ENCODE measurements at places on chromosomes 4 and X.
A peak's percentile ranks its signal among the peaks of the same experiment; 100 is the strongest.

DNA sequence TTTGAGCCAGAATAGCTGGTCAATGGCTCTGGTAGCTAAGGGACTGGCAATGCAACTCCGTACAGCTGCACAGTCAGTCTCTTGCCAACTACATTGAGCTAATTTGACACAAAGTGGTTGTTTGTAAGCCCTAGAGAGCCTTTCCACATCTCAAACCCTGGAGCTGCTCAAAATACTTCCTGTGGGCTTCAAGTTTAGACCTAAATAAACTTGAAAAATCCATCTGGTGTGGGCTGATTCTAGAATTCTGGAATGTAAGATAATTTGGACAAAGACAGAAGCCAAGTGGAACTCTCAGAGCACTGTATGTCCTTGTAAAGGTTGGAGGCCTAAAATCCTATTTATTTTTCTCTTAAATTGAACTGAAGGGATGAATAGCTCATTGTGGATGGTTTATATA, 380.8 kb downstream of the SPRY1 start:
- no peaks in the 10 kb centered on the region for H3K4me1 ChIP-seq
- H3K36me3 ChIP-seq = no peaks in the 10 kb centered on the region
- no peak for DNase-seq
- no peak overlapping the region for H3K4me3 ChIP-seq

GRCh38 chr4:40309250-40309774, 25.8 kb upstream of the CHRNA9 start:
- peaks cover 59% of the 10 kb centered on the region for H3K4me1 ChIP-seq
- no peaks in the 10 kb centered on the region for H3K36me3 ChIP-seq
- no peaks in the 10 kb centered on the region for H3K27me3 ChIP-seq
- DNase-seq = peak; percentile 74
- H3K27ac ChIP-seq = no peak overlapping the region

- H3K27me3 ChIP-seq = no peaks in the 10 kb centered on the region
- no peak overlapping the region for H3K4me3 ChIP-seq
- H3K27ac ChIP-seq = no peak overlapping the region
- no peaks in the 10 kb centered on the region for H3K36me3 ChIP-seq
- no peak for DNase-seq
- H3K4me1 ChIP-seq = peaks cover 2% of the 10 kb centered on the region
Measured at GRCh38 chr4:74431113-74431826, 13.7 kb upstream of the AREG start.

- no peak overlapping the region for H3K27ac ChIP-seq
- H3K4me1 ChIP-seq = no peaks in the 10 kb centered on the region
- H3K27me3 ChIP-seq = no peaks in the 10 kb centered on the region
- H3K36me3 ChIP-seq = no peaks in the 10 kb centered on the region
Measured at GRCh38 chrX:100194082-100194775, 215.8 kb downstream of the PCDH19 start.

DNA sequence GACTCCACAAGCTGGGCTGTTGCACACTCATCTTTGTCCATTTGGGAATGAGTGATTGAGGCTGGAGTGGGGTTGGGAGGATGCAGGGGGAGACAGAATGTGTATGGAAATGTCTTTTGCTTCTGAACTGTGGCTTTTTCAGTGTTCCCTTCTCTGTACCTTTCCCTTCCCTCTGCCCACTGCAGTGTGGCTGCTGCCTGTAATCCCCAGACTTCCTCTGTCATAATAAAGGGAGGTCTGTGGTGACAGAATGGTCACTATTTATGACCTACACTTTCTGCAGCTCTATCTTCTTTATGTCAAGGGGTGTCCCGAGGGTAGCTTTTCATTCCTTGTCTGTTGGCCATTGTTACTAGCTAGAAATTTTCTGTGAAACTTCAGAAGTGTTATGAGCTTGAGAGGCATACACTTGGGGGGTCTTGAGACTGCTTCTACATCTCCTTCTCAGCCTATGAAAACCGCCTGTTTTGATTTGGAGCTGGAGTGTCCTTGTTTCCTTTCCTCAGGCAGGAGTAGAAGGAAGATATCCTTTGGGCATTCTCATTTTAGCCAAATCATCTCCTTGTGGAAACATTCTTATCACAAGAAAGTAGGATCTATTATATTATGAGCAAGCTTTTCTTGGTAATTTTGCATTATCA, 63.0 kb downstream of the ANK2 start:
- no peak for DNase-seq
- no peaks in the 10 kb centered on the region for H3K36me3 ChIP-seq

GRCh38 chr4:117135634-117136354, 50.4 kb upstream of the TRAM1L1 start:
- H3K4me1 ChIP-seq = no peaks in the 10 kb centered on the region
- no peak overlapping the region for H3K4me3 ChIP-seq
- H3K36me3 ChIP-seq = no peaks in the 10 kb centered on the region

DNA sequence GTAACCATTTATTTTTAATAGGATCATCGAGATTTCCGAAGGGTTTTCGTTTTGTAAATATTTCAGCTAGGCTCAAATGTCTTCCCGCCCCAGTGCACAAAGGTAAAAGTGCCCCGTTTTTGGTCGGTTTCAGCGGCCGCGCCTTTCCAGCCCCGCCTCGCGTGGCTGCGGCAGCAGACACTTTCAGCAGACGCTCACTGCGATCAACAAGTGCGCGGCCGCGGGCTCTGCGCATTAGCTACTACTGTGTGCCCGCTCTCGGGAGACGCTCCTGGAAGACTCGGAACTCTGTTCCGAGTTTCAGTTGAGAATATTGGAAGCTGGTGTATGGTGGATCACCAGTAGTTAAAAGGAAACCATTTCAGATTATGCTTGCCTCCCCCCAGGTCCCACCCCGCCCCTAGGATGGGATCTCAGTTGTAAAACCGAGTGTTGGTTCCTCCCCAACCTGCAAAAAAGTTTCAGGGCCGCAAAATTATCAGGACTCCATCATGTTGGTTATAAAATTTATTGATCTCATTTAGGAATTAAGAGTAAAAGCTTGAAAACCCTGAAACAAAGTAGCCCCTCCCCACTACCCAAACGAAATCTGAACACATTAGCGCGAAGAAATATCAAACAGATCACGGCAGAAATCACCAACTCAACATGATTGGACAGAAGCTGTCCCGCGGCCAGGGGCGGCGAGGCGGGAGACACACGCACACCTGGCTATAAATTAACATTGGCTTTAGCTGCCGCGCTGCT, 2.2 kb downstream of the SOX3 start:
- H3K4me3 ChIP-seq = no peak overlapping the region
- no peaks in the 10 kb centered on the region for H3K4me1 ChIP-seq
- H3K27ac ChIP-seq = no peak overlapping the region

GRCh38 chrX:111123125-111123524, 27.1 kb downstream of the PAK3 start:
- H3K27me3 ChIP-seq = no peaks in the 10 kb centered on the region
- H3K4me3 ChIP-seq = peak overlapping the region; percentile 26
- H3K4me1 ChIP-seq = no peaks in the 10 kb centered on the region
- DNase-seq = no peak
- no peak overlapping the region for H3K27ac ChIP-seq

DNA sequence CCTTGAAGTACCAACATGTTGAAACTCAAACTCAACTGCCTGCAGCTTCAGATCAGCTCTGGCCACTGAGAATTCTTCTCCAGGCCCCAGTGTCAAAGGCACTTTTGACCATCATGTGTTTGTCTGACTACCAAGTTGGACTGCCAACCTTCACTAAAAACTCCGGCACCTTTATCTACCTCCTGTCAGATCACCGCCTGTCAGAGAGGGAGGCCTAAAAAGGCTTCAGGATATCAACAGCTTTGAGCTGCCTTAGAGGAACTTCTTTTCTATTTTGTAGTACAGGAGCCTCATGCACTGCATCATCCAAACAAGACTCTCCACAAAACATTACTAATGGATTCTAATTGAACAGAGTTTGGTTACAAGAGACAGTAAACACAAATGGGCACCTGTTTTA, 2.8 kb downstream of the ACSL1 start:
- H3K27me3 ChIP-seq = no peaks in the 10 kb centered on the region
- no peaks in the 10 kb centered on the region for H3K36me3 ChIP-seq
- no peak for DNase-seq
- H3K27ac ChIP-seq = no peak overlapping the region

DNA sequence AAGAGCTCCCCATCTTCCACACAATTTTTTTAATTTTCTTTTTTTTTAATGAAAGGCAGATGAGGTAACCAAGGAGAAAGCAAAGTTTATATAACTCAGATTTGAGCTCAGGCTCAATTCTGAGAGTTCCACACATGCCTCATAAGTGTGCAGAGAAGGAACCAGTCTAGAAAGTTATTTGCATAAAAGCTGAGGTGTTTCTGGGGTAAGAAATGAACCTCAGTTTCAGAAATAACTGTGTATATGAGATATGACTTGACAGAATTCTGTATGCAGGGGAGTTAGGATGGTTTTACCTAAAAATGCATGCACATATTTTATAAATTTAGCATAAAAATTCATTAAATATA, 51.3 kb downstream of the DTHD1 start:
- H3K27ac ChIP-seq = no peak overlapping the region
- H3K4me1 ChIP-seq = peaks cover 26% of the 10 kb centered on the region
- DNase-seq = no peak
- no peaks in the 10 kb centered on the region for H3K27me3 ChIP-seq
- no peaks in the 10 kb centered on the region for H3K36me3 ChIP-seq
- H3K4me3 ChIP-seq = no peak overlapping the region

- no peak overlapping the region for H3K27ac ChIP-seq
- no peaks in the 10 kb centered on the region for H3K27me3 ChIP-seq
- no peak for DNase-seq
- no peak overlapping the region for H3K4me3 ChIP-seq
- H3K4me1 ChIP-seq = no peaks in the 10 kb centered on the region
Measured at GRCh38 chrX:108165383-108166111, 74.0 kb downstream of the ATG4A start.

DNA sequence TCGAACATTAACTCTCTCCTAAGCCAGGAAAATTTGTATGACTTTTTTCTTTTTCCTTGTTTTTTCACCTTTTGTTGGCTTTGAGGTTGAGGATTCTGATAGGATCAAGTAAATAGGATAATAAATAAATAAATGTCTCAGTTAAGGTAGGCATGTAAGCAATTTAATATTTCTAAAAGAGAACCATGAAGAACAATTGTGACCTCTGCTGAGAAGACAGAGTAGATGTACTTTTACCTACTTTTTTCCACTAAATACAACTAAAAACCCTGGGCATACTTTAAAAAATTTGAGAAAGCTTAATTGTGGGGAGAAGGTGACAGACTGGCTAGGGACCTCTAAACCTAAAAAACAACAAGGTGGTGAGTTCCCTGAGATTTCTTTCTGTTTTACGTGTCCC, 31.6 kb upstream of the CLNK start:
- H3K4me1 ChIP-seq = no peaks in the 10 kb centered on the region
- no peak overlapping the region for H3K27ac ChIP-seq
- DNase-seq = no peak
- H3K4me3 ChIP-seq = no peak overlapping the region
- H3K36me3 ChIP-seq = no peaks in the 10 kb centered on the region

DNA sequence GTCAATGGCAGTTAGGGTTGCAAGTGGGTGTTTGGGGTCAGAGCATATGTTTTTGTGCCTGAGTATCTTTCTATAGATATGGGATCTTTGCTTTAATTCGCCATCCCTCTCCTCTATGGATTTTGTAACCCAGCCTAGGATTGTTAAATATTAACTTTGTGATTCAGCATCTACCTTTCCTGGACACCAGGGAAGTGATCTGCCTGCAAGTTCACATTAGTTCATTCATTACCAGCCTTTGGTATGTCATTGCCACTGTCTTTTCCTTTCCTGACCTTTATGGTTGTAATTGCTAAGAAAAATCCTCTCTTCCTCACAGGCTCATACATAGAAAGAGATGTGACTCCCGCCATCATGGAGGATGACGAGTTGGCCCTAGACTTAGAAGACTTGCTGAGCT, 73.8 kb downstream of the KIT start:
- H3K4me3 ChIP-seq = no peak overlapping the region
- no peaks in the 10 kb centered on the region for H3K4me1 ChIP-seq
- H3K27ac ChIP-seq = no peak overlapping the region
- no peak for DNase-seq
- H3K36me3 ChIP-seq = no peaks in the 10 kb centered on the region

- H3K4me1 ChIP-seq = no peaks in the 10 kb centered on the region
- H3K36me3 ChIP-seq = no peaks in the 10 kb centered on the region
- no peak overlapping the region for H3K27ac ChIP-seq
- H3K27me3 ChIP-seq = no peaks in the 10 kb centered on the region
- DNase-seq = no peak
Measured at GRCh38 chrX:50049228-50049627, 126.8 kb downstream of the CLCN5 start.

DNA sequence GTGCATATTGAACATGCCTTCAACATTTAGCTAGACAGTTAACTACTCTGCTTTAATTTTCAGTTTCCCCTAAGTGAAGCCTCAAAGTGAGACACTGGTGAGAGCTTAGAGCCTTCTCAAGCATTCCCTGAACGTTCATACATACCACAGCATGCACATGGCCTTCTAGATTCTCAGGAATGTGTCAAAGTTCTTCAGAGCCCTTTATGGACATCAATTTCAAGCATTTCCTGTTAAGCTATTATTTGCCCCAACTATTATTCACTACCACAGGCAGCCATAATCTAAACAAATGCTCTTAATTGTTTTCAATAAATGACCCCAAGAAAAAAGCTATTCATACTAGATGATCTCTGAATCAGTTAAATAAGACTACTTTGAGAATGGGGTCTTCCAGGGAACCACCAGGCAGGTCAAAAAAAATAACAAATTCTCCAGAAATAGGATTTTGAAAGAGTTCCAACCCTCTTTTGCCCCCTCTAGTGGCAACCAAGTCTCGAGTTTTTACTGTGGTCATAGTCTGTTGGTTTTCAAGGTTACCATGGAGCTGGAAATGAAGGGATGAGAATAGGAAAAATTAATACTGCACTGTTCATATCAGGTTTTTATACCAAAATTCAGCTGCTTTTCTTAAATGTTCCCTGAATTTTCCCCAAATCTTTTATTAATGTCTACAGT, 235.4 kb downstream of the RAB28 start:
- H3K36me3 ChIP-seq = no peaks in the 10 kb centered on the region
- no peak overlapping the region for H3K4me3 ChIP-seq
- H3K4me1 ChIP-seq = no peaks in the 10 kb centered on the region

GRCh38 chr4:120056246-120056645, 10.4 kb downstream of the MAD2L1 start:
- H3K36me3 ChIP-seq = peaks cover 3% of the 10 kb centered on the region
- no peaks in the 10 kb centered on the region for H3K27me3 ChIP-seq
- no peak overlapping the region for H3K27ac ChIP-seq
- no peak overlapping the region for H3K4me3 ChIP-seq
- DNase-seq = no peak

- H3K27ac ChIP-seq = no peak overlapping the region
- H3K4me3 ChIP-seq = no peak overlapping the region
- H3K4me1 ChIP-seq = no peaks in the 10 kb centered on the region
- no peaks in the 10 kb centered on the region for H3K36me3 ChIP-seq
- no peak for DNase-seq
Measured at GRCh38 chr4:65510976-65511375, 159.3 kb downstream of the EPHA5 start.
